ENCODE measurements at places on chromosomes 7 and 10.

DNA sequence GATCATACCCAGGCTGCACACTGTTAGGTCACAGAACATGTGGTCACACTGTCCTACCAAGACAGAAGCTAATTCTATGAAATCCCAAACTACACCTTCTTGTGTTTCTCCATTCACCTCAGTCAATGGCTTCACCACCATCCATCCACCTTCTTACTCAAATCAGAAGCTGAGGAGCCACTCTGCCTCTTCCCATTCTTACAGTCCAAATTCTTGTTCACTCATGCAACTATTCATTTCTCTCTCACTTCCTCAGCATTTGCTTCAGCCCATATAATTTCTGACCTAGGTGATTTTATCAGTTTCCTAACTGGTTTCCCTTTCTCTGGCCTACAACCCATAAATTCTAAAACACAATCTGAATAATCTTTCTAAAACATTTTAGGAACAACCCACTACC lies 229.2 kb downstream of the LRRN3 start:
- no peak for DNase-seq

DNA sequence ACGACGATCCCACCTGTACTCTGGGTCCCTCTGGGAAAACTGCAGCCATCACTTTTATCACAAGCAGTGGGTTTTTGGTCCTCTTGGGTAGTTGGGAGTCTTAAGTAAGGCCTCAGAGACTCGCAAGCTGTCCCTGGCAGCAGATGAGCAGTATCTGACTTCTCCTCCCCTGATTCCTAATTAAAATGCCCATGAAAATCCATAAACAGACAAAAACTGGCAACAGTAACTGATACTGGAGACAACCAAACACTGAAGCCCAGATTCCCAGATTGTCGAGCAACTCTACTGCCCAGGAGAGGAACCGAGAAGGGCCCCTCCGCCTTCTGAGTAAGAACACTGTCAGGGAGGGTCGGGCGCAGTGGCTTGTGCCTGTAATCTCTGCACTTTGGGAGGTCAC lies 333.8 kb downstream of the CALN1 start:
- DNase-seq: no peak

- DNase-seq: no peak
Observed at GRCh38 chr10:47438857-47439474, 44.9 kb downstream of the ANXA8 start.

GRCh38 chr7:479115-479947 lies 40.3 kb downstream of the PDGFA start:
- DNase-seq: no peak

DNA sequence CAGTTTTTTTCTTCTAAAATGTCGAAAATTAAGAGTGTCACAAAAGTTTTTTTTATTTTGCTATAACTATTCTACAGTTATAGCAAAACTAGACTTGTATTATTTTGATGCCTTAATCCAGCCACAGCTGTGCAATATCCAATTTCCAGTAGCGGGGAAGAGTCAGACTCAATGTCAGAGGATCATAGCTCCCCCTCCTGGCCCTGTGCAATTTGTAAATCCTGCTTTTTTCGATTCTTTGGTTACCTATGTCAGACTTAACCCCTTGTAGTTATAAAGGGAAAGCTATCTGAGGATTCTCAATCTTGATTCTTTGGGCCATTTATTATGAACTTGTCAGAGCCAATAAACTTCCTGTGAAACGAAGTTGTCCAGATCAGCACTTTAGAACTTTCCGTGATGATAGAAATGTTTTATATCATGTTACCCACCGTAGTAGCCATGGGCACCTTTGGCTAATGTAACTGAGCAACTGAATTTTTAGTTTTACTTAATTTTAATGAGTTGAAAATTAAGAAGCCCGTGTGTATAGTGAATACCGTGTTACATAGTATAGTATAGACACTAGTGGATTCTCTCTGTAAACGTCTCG lies 87.7 kb upstream of the PRKCQ start:
- peak; percentile 55 for DNase-seq

GRCh38 chr7:7902845-7903244 lies 65.8 kb upstream of the GLCCI1 start:
- no peak for DNase-seq

DNA sequence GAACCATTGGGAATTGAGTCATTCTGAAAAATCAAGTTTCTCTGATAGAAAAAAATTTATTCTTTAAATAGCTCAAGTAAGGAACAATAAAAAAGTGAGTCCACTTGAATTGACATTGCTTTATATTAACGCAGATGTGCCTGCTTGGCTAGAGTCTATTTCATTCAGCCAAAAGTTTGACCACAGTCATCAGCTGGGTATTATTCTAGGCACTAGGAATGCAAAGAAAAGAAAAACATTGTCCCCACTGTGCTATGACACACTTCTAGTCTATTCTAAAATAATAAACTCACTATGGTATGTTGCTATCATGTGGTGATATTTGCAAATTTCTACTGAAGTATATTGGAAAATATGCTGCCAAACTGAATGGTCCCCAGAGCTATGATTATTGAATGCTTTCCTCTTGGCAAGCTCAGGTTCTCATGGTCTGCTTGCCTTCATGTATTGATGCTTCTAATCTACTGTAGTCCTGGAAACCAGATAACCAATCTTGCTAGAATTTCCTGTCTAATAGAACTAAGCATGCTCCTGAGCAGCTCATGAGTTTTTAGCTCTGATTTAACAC lies 8.3 kb downstream of the SFRP4 start:
- no peak for DNase-seq

GRCh38 chr10:69802424-69803161 lies 887 bp downstream of the COL13A1 start:
- DNase-seq: no peak

- DNase-seq: no peak
Observed at GRCh38 chr7:2782565-2782964, 61.5 kb downstream of the GNA12 start.

DNA sequence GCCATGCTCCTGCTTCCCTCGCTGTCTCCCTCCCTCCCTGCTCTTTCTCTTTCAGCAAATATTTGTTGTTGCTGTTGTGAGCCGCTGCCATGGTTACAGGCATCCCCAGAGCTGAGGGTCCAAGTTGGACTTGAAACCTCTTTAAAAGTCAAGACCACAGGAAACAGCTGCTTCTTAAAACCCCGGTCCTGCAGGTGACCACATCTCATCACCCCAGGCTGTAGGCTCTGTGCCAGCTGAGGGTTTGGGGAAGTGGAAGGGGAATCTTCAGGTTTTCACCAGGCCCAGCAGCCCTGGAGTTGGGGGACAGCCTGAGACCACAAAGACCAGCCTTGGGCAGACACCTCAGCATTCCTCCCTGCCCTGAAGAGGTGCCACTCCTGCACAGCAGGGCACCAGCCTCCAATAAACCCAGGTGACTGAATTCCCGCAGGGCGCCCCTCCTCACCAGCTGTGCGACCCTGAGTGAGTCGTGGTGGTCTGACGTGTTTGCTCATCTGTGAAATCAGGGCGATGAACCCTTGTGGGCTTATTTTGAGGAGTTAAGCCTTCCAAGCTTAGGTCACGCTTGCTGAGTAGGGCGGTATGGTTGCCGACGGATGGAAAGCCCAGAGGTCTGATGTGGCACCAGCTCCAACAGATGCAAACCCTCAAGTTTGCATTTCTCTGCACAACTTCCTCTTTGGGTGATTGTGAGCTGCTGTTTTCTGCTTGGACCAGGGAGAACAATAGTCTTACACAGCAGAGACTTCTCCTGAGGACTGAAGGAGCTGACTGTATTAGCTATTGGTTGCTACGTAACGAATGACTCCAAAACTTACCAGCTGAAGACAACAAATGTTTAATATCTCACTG lies 24.8 kb downstream of the NPTX2 start:
- DNase-seq: no peak

- DNase-seq: no peak
Observed at GRCh38 chr7:28360739-28361138, 51.6 kb upstream of the CREB5 start.

DNA sequence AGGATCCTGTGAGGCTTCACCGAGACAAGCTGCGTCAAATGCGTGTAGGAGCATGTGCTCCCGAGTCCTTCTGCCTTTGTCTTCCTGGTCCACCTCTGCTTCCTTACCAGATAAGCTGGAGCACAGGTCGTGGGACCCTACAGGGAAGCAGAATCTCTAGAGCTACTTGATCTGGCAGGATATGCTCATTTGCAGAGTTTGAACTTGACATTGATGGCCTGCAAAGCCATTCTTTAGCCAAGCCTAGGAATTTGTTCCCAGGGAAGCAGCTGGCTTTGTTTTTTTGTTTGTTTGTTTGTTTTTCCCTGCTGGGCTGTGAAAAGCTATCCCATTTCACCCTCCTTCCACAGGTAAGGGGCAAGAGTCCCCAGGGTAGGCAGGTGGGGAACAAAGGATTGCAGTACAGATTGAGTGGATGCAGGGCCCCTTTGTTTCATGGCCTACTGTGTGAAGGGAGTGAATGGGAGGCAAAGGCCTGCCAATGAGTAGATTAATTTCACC lies 200.0 kb upstream of the BMPER start:
- DNase-seq: no peak

DNA sequence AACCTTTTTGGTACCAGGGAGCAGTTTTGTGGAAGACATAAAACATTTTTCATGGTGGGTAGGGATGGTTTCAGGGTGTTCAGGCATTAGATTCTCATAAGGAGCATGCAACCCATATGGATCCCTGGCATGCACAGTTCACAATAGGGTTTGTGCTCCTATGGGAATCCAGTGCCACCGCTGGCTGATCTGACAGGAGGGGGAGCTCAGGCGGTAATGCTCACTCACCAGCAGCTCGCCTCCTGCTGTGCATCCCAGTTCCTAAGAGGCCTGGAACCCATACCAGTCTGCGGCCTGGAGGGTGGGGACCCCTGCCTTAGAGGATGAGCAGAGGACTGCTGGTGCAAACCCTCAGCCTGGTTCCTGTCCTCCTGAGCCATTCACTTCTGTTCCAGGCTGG lies 561.7 kb downstream of the SDK1 start:
- no peak for DNase-seq

GRCh38 chr10:72093450-72093849 lies 5.1 kb upstream of the SPOCK2 start:
- DNase-seq: no peak

DNA sequence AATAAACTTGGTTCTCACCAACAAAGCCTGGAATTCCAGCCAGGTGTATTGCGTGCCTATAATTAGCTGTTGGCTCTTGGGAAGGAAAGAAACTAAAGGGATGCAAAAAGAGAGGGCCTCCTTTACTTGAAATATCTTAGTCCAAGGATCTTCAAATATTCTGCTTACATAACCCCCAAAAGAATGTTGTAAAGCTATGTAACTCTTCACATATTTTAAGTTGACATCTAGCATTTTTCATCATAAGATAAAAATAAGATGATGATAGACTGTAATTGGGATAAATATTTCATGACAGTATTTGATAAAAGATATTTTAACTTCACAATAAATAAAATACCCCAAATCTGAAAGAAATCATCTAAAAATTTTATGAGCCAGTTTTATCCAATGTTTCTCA lies 52.5 kb upstream of the SEPTIN7 start:
- DNase-seq: no peak

DNA sequence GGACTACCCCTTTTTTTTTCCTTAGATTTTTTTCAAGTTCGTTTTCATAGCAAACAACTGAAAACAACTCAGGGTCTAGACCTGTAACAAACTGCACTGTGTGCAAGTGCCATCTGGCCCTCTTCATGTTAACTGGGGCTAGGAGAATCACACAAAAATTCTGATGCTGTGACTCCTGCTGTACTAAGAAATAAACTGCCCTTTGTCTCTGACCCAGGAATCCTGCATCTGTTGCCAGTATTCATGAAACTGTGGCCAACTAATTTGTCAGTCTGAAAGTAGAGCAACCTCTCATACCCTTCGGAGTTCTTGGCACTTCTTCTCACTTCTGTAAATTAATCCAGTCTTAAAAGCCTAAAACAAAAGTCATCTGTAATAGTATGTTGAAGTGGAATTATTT lies 218.4 kb upstream of the PCDH15 start:
- no peak for DNase-seq

GRCh38 chr10:97713339-97713825 lies at the start of gene MARVELD1:
Gene MARVELD1 (plus strand): TSS chr10:97713730. CDS start chr10:97713877, 147 bp downstream.
- DNase-seq: no peak

DNA sequence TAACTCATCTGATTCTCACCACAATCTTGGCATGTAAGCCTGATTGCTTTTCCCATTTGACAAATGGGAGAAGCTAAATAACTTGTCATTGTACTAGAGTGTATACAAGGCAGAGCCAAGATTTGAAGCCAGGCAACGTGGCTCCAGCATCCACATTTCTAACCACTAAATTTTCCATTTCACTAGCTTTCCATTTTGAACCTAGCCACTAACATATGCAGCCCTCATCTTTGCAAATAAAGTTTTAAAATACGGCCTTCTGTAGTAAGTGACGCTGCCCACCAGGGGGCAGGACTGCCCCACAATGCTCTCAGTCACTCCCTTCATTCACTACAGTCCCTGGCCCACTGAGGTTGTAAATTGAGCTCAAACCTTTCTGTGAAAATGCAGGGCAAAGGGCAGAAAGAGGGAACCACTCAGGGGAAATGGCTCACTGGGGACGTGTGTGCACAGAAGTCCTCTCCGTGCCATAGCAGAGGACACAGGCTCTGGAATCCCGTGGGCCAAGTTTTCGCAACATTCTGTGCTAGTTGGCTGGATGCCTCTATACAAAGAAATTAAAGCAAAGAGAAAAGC lies 315.7 kb downstream of the TNS3 start:
- DNase-seq: peak; percentile 21

- DNase-seq: no peak
Observed at GRCh38 chr7:136530831-136531230, 337.6 kb upstream of the CHRM2 start.

DNA sequence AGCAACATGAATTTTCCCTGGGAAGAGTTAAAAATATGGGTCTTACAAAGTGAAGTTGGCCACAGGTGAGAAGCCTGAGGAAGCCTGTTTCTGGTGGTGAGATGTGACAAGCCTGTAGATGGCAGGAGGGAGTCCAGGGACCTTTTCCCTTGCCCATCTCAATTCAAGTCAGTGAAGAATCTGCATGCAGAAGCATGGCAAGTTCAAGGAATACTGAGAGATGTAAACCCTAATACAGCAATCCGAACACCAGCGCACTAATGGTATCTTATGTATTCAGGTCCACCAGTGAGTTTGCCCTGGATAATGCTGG lies 73.6 kb downstream of the RHOBTB1 start:
- DNase-seq: no peak

GRCh38 chr7:24819916-24820689 lies 62.8 kb upstream of the GSDME start:
- DNase-seq: peak; percentile 67

- no peak for DNase-seq
Observed at GRCh38 chr7:83819911-83820310, 171.0 kb upstream of the SEMA3E start.

- DNase-seq: no peak
Observed at GRCh38 chr10:38147686-38148085, 53.5 kb downstream of the ZNF37A start.

Measured in stimulated activated CD4-positive, alpha-beta T cell treated with anti-CD3 and anti-CD28 coated beads, Interleukin-12 subunit alpha, Interleukin-12 subunit beta, amount 100 ng/mL, for 48 hours (primary cell).